ENCODE measurements at places on chromosomes 6 and 20.

- peak; percentile 23 for DNase-seq
These were observed 5.5 kb downstream of the POU3F2 start for GRCh38 chr6:98839781-98840361.

- DNase-seq = peak; percentile 37
These were observed 14.8 kb upstream of the CALHM6 start for GRCh38 chr6:116446399-116446798.

DNA sequence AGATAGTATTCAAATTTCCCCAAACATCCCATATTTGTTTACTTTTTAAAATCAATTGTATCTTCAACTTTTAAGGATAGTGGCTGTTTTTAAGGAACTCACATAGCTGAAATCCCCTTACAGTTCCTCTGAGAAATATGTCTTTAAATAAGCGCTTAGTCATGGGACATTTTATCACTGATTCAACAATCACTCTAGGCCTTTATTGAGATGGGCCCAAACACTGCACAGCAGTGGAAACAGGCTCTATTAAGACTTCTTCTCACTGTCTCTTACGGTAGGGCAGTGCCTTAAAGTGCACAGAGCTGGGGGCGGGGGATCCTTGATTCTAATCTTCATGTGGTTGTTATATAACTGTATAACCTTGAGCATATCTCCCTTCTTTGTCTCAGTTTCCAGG, 59.8 kb upstream of the RREB1 start:
- peak; percentile 54 for DNase-seq

- no peak for DNase-seq
These were observed 1.6 kb downstream of the OLIG3 start for GRCh38 chr6:137492289-137493217.

DNA sequence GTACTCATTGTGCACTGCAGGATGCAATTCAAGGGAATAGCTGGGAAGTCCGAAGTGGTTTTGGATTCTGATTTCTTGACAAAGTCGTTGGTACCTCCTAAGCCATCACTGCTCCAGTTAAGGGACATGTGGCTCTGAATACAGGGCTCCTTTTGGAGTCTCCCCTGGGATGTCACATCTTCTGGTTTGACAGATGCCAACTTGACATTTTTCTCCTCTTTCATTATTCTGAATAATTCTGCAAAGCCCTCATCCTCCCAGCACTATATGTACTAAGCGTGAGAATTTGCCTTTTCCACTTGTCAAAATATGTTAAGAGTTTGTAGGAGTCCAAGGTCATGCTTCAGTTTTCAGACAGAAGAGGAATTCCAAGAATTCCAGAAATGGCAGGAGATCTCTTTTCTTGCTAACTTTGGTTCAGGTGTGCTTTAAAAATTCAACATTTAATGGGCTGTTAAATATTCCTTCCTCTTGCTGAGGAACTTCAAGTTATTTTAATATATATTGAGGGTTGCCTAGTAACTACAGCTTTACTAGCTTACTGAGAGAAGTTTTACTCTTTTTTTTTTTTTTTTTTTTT, 38.7 kb downstream of the DOK5 start:
- no peak for DNase-seq

All from fibroblast of skin of back (primary cell).